ENCODE measurements at places on chromosomes 1 and 21.

DNA sequence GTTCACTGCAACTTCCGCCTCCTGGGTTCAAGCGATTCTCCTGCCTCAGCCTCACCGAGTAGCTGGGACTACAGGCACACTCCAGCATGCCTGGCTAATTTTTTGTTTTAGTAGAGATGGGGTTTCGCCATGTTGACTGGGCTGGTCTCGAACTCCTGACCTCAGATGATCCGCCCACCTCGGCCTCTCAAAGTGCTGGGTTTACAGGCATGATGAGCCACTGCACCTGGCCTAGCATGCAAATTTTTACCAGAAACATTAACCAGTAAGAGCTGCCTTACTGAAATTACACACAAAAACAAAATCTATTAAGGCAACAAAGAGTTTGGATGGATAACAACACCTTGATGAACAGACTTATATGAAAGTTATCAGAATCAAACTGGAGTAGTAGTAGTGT is 12.1 kb downstream of the ZZZ3 start:
- no peak for DNase-seq

GRCh38 chr1:226985239-226985838 is 45.2 kb downstream of the COQ8A start:
- DNase-seq, result no peak

DNA sequence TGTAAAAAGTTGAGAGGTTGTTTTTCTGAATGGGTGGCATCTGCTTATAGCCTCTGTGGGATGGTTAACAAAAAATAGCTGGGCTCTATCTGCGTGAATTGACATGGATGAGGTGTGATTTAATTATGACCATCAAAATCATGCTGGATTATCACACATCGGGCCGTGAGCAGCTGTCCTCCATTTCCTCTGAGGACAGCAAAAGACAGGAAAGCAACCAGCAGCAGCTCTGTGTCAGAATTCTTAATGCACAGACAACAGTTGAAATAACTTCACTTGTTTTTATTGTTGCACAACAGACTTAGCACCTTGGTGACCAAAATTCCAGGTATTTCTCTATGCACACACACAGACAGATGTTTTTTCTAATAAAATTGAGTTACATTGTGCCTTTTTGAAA is 54.5 kb upstream of the LAPTM5 start:
- DNase-seq, result no peak

DNA sequence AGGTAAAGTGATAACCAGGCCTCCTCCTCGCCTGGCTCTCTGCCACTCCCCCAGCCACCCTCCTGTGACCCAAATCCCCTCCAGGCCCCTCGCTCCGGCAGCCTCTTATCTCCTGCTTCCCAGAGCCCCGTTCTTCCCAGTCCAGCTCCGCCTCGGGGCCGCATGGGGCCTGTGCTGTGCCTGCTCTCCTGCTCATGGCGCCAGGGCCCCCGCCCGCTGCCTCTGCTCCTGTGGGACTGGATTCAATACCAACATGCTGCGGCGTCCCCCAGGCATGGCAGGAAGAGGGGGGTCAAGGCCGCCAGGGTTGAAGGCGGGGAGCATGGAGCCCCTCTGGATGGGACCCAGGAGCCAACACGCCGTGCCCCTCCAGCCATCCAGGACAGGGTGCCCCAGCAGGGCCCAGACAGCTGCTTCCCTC is 213.0 kb upstream of the VAMP3 start:
- no peak for DNase-seq

DNA sequence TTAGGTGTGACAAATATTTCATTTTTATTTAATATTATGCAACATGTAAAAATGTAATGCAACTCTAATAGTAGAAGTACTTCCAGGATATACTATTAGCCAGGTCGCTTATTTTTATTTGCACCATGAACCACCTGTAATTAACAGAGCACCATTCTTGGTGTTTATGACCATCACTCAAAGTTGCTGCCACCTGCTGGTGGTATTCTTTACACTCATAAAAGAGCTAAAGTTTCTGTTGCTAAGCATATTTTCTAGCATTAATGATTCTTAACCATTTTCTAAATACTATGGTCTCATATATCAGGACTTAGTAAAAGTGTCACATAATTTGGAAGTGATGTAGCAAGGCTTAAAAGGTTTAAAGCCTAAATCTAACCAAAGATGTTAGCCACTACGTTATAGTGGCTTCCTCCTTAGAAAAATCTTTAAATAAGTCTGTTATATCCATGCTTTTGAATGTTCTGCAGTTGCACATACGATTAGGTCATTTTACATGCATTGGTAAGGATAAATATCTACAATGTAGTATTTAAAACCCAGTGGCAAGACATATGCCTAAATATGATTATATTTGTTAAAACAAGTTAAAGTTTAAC is 244.5 kb downstream of the NEGR1 start:
- DNase-seq, result peak; percentile 22

DNA sequence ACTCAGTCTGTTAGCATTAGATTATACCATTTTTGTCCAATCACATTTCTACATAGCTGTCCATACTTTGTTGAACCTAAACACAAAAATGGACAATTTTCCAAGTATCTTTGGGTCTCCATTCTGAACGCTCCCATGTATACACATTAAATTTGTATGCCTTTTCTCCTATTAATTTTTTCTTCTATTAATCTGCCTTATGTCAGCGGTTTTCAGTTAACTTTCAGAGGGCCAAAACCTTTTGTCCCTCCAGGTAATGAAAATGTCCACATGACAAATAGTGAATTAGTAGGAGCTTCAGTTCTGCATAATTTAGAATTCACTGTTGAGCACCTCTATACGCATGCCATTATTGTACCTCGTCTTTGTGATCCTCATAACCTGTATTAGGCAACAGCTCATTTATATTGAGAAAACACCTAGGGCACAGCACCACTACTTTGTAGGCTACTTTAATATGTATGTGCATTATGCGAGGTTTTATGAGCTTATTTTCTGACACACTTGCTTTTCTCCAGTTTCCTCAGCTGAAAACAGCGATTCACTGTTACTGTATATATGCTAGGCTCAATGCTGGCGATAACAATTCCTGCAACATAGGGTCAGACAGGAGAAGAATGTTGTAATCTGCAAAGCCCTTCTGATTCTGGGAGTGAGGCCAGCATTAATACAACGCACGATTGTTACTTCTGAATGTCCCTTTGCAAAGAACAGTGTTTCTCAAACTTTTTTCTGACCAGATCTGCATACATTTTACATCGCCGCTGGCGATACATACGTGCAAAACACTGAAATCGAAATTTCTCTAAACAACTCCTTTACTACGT is 1.1 kb upstream of the ABCD3 start:
- DNase-seq, result no peak

DNA sequence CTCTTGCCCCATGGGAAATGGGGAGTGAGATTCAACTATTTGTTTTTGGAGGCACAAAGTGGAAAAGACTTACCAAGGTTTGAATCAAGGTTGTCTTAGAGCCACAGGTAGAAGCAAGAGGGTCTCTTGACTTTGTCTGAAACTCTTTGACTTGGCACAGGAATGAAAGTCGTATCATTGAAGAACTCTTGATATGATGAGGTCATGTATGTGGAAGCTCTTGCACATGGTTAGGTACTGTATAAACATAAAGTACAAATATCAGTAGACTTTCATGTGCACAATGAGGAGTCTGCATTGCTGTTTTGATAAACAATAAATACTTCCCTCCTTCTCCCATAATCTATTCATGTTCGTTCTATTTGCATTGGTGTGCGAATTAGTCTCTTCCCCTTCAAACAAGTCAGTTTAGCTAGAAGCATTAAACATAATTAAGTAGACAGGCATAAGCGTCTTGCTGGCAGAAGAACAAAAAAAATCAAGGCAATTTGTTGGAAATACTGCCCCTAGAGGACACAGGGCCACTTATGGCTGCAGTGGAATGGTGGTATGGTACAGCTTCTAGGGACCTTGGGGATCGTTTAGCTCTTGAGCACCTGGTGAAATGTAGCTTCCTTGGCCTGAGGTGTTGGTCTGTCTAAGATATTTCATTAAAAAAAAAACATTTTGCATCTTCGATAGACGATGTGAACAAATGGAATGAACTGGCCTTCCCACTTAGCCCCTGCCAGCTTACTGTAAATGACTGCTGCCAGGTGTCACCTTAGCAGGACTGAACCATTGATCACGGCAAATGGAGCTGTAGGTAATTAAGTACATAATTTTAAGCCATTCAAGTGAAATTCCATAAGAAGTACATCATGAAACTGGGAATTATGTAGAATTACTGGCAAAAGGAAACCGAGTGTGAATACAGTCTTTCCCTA is 218.0 kb upstream of the GALNT2 start:
- peak; percentile 14 for DNase-seq

DNA sequence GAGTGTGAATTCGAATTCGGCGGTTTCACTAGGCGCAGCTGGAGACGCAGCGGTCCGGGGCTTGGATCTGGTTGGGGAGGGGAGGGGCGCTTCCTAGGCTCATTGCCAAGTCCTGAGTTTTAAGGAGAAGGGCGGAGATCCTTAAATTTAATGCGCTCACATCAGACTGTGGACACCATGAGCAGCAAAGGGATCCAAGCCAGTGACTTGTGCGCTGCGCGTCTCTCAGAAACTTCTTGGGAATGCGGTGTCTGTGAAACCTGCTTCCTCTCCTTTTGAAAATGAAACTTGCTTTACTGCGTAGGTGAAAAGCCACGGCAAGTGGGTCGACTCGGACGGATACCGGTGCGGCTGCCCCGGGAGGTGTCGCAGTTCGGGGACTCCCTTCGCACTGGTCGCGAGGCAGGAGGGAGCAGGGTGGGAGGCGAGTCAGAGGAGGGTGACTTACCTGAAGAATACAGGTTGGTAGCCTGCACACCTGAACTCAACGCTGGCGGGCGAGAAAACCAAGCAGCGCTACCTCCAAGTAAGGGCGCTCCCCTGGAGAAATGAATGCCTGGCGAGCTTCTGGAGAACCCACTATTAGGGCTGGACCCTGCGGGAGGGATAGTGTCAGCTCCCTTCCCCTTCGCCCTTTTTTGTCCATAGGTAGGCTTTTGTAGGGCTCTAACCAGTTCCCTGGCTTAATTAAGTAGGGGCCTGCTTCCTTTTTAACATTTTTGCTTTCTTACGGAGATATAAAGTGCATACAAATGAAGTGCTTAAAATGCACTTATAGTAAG is 992 bp downstream of the TENT5C start:
- peak; percentile 65 for DNase-seq

DNA sequence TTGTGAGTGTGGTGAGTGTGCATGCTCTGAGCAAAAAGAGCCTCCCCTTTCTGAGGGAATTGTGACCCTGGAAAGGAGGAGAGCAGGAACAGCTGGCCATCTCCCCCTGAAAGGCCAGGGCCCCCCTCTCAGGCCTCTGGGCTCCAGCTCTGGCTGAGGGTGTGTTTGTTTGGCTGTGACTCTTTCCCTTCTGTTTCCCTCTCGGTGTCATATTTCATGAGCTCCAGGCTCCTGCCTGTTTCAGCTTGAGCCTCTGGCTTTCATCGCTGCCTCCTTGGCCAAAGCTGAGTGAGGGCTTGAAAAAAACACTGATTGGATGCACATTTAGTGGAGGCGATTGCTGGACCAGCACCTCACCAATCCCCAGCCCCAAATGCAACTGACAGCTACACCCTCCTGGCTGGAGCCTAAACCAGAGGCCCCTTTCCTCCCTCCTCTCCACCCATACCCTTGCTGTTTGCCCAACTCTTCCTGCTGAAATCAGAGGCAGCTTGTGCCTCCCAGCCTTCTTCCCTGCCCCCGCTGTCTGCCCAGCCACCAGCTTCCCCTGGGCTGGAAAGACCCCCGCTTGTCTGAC is 64.1 kb downstream of the DDR2 start:
- DNase-seq, result no peak

All from activated CD4-positive, alpha-beta T cell treated with anti-CD3 and anti-CD28 coated beads, Interleukin-10, Interleukin-2, amounts not matched to agents 100 ng/mL and 50 ng/mL, durations not matched to agents 16 hours and 8 hours (primary cell).